Hair follicle dermal papilla cell (primary cell): ENCODE measurements at places on chromosomes 2 and 18. TPM values are rescaled to one million over a fixed set of nuclear protein-coding genes. Genes with fewer than 3 reads are reported as not detected.

CFAP65 gene
- not detected in 2 replicates for total RNA-seq

VWA3B gene
- total RNA-seq: not detected in 2 replicates

GULP1 gene
- total RNA-seq: 20.6 and 26.8 TPM in 2 replicates

C2orf66 gene
- under 0.01 and 0.12 TPM in 2 replicates for total RNA-seq

NAT8 gene
- total RNA-seq: not detected in 2 replicates

RBM44 gene
- total RNA-seq: 0.36 and 0.49 TPM in 2 replicates

ZNF519 gene
- total RNA-seq: 3.4 and 6.3 TPM in 2 replicates

NYAP2 gene
- total RNA-seq: not detected in 2 replicates

APLF gene
- 8.5 and 10.5 TPM in 2 replicates for total RNA-seq

WNT10A gene
- total RNA-seq: under 0.01 TPM in 1 of 2 replicates, not detected in the other

AQP12B gene
- total RNA-seq: not detected in 2 replicates

DNAH6 gene
- under 0.01 and 0.32 TPM in 2 replicates for total RNA-seq

UGT1A5 gene
- not detected in 2 replicates for total RNA-seq

GPR55 gene
- total RNA-seq: not detected in 2 replicates

MAP3K19 gene
- not detected in 2 replicates for total RNA-seq

ARHGAP15 gene
- 0.12 and 0.49 TPM in 2 replicates for total RNA-seq

SERPINB2 gene
- total RNA-seq: 18.2 and 19.6 TPM in 2 replicates

ANKRD53 gene
- 2.4 and 2.7 TPM in 2 replicates for total RNA-seq

PDCD1 gene
- total RNA-seq: not detected in 2 replicates

HES6 gene
- total RNA-seq: 1.5 and 2.1 TPM in 2 replicates

PPP1R1C gene
- total RNA-seq: 1.3 and 1.9 TPM in 2 replicates

SCYGR4 gene
- total RNA-seq: not detected in 2 replicates

MTX2 gene
- total RNA-seq: 20.8 TPM in 2 replicates

ALS2 gene
- total RNA-seq: 36.1 and 38.1 TPM in 2 replicates

OSR1 gene
- total RNA-seq: 74.8 and 95.0 TPM in 2 replicates

ATP8B1 gene
- 52.8 and 63.3 TPM in 2 replicates for total RNA-seq

SLC5A7 gene
- not detected in 2 replicates for total RNA-seq

SERPINB10 gene
- 0.16 TPM in 1 of 2 replicates, not detected in the other for total RNA-seq

TYMS gene
- total RNA-seq: 2.9 and 3.6 TPM in 2 replicates

PIEZO2 gene
- 49.3 and 57.1 TPM in 2 replicates for total RNA-seq

HAAO gene
- total RNA-seq: 5.7 and 7.0 TPM in 2 replicates

MTCL1 gene
- 197 and 305 TPM in 2 replicates for total RNA-seq

TANC1 gene
- 34.7 and 40.4 TPM in 2 replicates for total RNA-seq

AAMP gene
- total RNA-seq: 73.2 and 79.1 TPM in 2 replicates

DSEL gene
- total RNA-seq: 123 and 139 TPM in 2 replicates

METAP1D gene
- total RNA-seq: 8.3 and 13.1 TPM in 2 replicates

MOGAT1 gene
- not detected in 2 replicates for total RNA-seq

CHRNG gene
- not detected in 2 replicates for total RNA-seq

NHEJ1 gene
- 21.1 and 22.2 TPM in 2 replicates for total RNA-seq

NCOA1 gene
- total RNA-seq: 27.6 and 31.5 TPM in 2 replicates

LAMA3 gene
- 4.9 and 5.1 TPM in 2 replicates for total RNA-seq

SLC9A4 gene
- under 0.01 TPM in 1 of 2 replicates, not detected in the other for total RNA-seq

PLEKHM3 gene
- total RNA-seq: 20.4 and 26.4 TPM in 2 replicates

ABCG5 gene
- not detected in 2 replicates for total RNA-seq

ZSCAN30 gene
- total RNA-seq: 26.1 and 26.9 TPM in 2 replicates

DAPL1 gene
- 0.61 TPM in 1 of 2 replicates, not detected in the other for total RNA-seq

SP5 gene
- not detected in 2 replicates for total RNA-seq

BOLL gene
- total RNA-seq: not detected in 2 replicates

GTF2A1L gene
- total RNA-seq: 1.2 and 1.3 TPM in 2 replicates

SOX11 gene
- total RNA-seq: 0.12 and 0.32 TPM in 2 replicates

CDH20 gene
- total RNA-seq: 0.12 and 0.16 TPM in 2 replicates

SLC14A1 gene
- 2.4 and 3.9 TPM in 2 replicates for total RNA-seq

TMEM178A gene
- 0.24 TPM in 1 of 2 replicates, not detected in the other for total RNA-seq

MYCN gene
- total RNA-seq: not detected in 2 replicates

ALMS1 gene
- 21.3 and 29.4 TPM in 2 replicates for total RNA-seq

MYL1 gene
- not detected in 2 replicates for total RNA-seq

ABHD3 gene
- total RNA-seq: 3.1 and 3.4 TPM in 2 replicates

IL36A gene
- total RNA-seq: not detected in 2 replicates

GFPT1 gene
- 45.7 and 56.1 TPM in 2 replicates for total RNA-seq

ASXL3 gene
- total RNA-seq: 1.3 and 1.6 TPM in 2 replicates
